ENCODE measurements at places on chromosomes 5 and 9.

GRCh38 chr9:137924169-137924568 is 46.6 kb downstream of the CACNA1B start:
- DNase-seq = no peak

- DNase-seq = no peak
These were observed 45.7 kb upstream of the PIK3R1 start for GRCh38 chr5:68169903-68170302.

GRCh38 chr5:162217037-162217436 is 149.5 kb downstream of the GABRG2 start:
- DNase-seq = no peak

GRCh38 chr9:130806327-130806716 is 28.7 kb upstream of the ABL1 start:
- no peak for DNase-seq

DNA sequence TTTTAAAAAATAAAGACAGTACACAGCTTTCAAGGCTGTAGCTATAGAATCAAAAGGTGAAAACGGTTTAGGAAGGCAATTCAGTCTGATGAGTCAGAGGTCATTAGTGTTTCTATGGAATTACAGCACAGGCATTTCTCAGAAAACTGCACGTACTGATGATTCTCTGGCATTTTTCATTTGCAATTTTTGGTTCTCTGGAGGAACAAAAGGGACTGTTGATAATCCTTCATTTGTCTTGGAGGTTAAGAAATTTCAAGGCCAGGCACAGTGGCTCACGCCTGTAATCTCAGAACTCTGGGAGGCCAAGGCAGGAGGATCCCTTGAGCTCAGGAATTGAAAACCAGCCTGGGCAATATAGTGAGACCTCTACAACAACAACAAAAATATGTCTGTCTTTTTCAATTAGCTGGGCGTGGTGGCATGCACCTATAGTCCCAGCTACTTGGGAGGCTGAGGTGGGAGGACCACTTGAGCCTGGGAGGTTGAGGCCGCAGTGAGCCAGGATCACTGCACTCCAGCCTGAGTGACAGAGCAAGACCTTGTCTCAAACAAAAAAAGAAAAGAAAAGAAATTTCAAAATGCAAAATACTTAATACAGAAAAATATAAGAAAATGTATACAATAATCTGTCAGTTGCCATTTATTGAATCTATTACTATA is 27.3 kb downstream of the NR6A1 start:
- no peak for DNase-seq

All from stimulated activated CD4-positive, alpha-beta T cell treated with anti-CD3 and anti-CD28 coated beads, TNF-alpha, amount 100 ng/mL, for 1 hour (primary cell).